ENCODE measurements at places on chromosomes 3 and 15.

- no peak for DNase-seq
These were observed 27.4 kb downstream of the PHC3 start for GRCh38 chr3:170154084-170154483.

- DNase-seq, result no peak
These were observed 220.1 kb upstream of the BHLHE40 start for GRCh38 chr3:4758957-4759656.

DNA sequence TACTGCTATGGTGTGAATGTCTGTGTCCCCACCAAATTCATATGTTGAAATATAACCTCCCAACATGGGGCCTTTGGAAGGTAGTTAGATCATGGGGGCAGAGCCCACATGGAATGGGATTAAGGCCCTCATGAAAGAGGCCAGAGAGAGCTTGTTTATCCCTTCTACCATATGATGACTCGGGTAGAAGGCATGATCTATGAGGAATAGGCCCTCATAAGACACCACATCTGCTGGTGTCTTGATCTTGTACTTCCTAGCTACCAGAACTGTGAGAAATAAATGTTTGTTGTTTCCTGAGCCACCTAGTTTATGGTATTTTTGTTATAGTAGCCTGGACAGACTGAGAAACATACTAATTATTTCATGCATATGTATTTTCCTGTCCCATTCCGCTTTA, 51.9 kb downstream of the WWTR1 start:
- no peak for DNase-seq

DNA sequence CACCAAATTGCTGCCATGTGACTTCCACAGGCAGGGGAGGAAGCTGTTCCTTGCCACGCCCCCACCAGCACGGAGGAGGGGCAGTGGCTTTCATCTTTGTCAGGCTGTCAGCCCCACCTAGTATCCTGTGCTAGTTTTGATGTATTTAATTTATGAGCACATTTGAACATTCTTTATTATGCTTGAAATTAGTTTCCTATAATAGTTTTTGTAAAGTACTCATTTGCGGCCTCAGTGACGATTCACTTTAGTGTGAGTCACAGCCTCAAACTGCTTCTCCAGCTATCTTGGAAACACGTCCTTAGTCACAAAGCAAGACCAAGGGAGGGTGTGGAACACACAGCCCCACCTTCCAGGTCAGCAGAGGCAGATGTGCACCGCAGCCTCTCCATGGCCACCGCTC, 239.9 kb upstream of the ATP10A start:
- DNase-seq, result no peak

GRCh38 chr15:40467261-40467615, 3.5 kb upstream of the CHST14 start:
- DNase-seq, result no peak
